Stimulated activated CD4-positive, alpha-beta T cell treated with anti-CD3 and anti-CD28 coated beads, Interleukin-1b, Interleukin-23, amount 100 ng/mL, for 1 hour (primary cell): ENCODE measurements at places on chromosomes 4 and X.

DNA sequence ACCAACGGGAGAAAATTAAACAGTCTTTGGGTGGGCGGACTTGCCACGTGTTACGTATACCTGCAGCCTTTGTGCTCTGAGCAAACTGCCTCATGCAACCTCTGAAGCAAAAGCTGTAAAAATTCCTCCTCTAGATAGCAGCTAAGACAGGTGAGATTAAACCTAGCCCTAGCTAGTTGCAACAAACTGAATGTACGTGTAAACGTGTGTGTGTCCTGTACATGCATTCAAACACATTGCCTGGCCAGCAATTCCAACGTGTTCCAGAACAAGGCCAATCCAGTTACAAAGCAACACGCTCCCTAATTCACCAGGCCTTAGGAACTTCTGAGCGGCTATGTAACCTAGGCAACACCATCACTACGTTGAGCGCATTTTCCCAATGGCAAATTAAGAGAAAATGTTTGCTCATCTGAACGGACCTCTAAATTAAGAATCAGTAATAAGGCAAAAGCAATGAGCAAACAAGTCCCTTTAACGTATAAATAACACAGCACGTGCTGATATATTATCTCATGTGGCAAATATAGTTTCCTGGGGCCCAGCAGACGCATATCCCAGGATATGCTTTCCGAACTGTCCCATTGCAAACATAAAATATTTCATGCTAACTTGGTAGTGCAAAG, 792 bp downstream of the PPID start:
- no peak for DNase-seq

DNA sequence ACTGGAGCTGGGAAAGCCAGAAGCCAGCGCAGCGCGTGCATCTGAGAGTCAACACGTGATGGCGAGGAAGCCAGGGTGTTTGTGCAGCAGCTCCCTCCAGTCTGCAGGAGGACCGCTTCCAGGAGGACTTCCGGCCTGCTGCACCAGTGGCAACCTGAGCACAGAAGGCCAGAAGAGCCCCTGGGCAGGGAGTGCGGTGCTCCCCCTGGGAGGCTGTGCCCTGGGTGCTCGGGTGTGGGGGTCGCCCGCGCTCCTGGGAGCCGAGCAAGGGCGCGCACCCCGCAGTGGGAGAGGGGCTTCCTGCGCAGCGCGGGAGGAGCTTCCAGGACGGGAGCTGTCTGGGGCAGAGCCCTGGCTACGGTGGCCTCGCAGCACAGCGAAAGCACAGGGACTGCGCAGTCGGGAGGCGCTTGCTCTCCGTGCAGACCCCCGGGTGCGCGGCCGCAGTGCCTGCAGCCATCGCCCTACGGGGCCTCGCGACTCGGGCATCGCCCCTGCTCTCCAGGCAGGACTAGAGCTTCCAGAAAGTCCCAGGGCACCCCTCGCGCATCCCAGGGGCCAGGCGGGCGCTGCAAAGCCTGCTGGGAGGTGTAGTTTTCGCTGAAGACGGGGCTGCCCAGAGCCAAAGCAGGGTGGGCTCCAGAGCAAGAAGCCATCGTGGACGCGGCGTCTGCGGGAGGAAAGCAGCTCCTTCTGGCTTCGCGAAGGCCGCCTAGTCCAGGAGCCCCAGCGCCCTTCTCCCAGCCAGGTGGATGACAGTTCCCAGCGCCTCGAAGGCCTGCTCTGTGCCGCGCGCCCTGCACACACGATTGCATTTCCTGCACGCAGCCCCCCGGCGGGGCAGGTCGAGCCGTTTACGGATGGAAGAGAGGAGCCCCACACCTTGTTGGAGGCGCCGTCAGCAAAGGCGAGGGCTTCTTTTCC, 24.1 kb upstream of the WFS1 start:
- DNase-seq = no peak

DNA sequence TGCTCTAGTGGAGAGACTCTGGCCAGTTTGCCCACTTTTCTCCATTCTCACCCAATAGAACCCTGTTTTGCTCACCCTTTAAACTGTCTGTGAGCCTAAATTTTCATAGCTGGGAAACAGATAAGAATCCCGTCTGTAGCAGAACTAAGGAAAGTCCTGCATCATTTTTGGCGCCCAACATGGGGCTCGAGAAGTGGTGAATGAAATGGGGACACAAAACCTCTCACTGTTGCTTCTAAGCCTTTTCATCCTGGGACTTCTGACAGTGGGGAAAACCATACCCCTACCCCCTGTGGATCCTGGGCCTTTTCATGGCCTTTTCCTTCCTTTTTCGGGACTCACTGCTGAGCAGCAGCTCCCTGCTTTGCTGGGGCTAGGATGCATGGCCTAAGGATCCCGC, 189.9 kb downstream of the INPP4B start:
- no peak for DNase-seq

- DNase-seq = no peak
These were observed 406.1 kb downstream of the RAPGEF2 start for GRCh38 chr4:159508917-159509500.

DNA sequence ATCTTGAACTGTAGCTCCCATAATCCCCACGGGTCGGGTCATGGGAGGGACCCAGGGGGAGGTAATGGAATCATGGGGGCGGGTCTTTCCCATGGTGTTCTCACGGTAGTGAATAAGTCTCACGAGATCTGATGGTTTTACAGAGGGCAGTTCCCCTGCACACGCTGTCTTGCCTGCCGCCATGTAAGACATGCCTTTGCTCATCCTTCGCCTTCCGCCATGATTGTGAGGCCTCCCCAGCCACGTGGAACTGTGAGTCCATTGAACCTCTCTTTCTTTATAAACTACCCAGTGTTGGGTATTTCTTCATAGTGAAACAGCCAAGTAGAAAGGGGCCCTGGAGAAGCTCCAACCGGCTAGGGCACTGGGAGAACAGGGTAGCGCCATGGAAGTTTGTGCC, 12.3 kb downstream of the CTAG1A start:
- DNase-seq = no peak

- DNase-seq = no peak
These were observed 526.6 kb upstream of the SLIT2 start for GRCh38 chr4:19725130-19725529.

- DNase-seq = no peak
These were observed 20.6 kb downstream of the CLDN22 start for GRCh38 chr4:183299464-183299863.

DNA sequence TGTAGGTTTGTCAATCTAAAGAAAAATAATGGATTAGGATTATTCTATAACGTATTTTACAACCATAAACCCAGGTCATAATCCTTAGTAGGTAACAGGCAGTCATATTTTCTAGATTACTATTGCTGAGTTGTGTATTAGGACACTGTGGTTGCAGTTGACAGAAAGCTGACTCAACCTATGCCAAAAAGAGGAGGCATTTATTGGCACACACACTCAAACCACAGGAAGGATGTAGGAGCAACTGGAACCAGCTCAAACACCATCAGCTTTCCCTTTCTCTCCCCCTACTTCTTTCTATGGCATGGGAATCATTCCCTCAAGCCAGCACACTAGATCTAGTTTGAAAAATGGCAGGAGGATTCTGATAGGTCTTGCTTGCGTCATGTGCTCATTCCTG, 136.4 kb upstream of the FAM9C start:
- DNase-seq = no peak

GRCh38 chr4:187839765-187840164, 155.8 kb upstream of the ZFP42 start:
- DNase-seq = no peak

GRCh38 chr4:145177906-145178538, 2.4 kb downstream of the OTUD4 start:
- DNase-seq = no peak

DNA sequence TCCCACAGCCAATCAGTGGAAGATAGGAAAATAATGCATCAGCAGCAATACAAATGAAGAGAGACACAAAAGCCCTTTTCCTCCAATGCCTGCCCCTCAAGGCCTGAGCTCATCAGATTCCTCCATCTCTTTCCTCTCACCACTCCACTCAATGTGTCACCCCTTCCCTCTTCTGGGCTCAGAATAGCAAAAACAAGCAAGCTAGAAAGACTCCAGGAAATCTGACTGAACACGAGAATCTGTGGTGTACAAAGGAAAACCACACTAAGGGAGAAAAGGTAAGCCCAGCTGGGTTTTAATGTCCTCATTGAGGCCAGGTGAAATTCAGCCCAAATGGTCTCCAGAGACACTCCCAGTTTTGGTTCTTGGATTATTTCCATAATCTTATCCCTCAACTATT, 46.3 kb downstream of the ARHGEF9 start:
- DNase-seq = no peak

DNA sequence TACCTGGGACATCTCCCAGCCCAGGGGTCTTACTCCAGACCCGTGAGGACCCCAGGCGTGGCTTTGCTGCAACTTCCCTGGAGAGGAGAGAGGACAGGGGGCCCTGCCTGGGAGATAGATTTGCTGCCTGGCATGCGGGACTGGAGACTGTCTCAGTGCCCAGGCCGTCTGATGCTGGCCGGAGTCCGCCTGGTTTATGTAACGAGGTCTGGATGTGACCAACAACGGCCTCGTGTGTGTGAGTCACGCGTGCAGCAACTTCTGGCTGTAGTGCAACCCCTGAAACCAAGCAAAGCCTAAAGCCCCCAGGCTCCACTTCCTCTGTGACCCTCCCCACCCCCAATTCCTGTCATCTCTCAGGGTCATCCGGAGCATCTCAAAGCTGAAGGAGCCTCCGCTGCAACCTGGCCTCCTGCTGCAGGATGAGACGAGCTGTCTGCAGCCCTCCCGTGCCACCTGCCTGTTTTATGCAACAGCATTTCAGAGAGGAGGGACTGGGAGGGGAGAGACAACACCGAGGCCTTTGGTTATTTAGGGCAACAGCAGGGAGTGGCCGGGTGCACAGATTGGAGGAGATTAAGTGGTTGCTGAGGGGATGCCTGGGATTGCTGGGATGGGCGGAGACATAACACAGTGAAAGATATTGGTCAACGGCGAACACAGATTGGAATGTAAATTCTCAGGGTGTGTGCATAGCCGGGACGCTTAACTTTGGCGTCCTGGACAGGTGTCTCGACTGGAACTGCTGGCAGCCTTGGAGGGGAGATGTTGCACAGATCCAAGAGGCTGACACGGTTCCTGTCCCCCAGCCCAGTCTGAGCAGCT, 16.0 kb downstream of the XG start:
- DNase-seq = no peak

- DNase-seq = no peak
These were observed 8.0 kb downstream of the NR0B1 start for GRCh38 chrX:30301208-30301607.

GRCh38 chr4:65552057-65552456, 118.2 kb downstream of the EPHA5 start:
- no peak for DNase-seq

GRCh38 chr4:85406185-85406584, 68.8 kb upstream of the ARHGAP24 start:
- no peak for DNase-seq

DNA sequence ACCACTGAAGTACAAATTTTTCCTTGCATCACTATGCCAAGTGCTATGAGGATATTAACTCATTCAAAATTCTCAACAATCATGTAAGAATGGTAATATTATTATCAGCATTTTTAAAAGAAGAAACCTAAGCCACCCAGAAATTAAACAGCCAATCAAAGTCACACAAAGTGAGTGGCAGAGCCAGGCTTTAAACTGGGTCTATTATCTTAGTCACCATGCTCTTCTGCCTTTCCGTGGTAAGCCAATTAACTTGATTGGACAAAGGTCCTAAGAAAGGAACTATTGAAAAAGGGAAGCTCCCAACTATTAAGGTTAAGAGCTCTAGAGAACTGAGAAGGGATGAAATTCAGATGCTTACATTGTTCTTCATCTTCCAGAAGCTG, 111.5 kb downstream of the ASB9 start:
- no peak for DNase-seq

GRCh38 chr4:76781698-76782595, 116.0 kb downstream of the SOWAHB start:
- DNase-seq = no peak

DNA sequence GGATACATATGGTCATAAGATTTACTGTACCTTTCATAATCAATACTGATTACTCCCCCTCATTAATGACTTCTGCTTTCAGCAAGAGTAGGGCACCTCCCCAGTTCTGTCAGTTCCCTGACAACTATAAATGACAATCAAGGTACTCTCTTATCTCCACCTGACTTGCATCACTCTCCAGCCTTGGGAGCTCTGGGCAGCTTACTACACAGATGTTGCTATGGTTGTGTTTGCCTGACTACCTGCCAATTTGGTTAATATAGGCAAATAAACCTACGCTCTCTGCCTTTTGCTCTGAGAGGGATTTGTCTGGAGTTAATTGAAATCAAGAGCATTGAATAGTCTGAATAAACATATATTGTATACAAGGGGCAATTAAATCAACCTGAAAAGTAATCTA, 22.8 kb upstream of the MAP7D3 start:
- no peak for DNase-seq

DNA sequence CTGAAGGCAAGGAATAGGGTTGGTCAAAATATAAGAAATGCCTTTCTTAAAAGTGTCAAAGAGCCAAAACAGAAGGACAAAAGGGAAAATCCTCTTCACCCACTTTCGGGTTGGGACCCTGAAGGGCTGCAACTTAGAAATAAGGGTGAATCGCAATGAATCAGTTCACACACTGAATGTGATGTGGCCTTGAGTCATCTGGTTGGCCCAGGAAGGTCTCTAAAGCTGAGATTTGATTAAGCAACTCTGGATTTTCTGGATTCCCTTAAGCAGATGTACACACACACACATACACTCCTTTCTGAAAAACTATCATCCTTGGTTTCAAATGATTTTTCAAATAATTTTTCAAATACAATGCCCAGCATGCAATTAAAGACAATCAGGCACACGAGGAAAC, 13.1 kb downstream of the TAB3 start:
- no peak for DNase-seq

- no peak for DNase-seq
These were observed 376.6 kb downstream of the TMA16 start for GRCh38 chr4:163871078-163871477.

DNA sequence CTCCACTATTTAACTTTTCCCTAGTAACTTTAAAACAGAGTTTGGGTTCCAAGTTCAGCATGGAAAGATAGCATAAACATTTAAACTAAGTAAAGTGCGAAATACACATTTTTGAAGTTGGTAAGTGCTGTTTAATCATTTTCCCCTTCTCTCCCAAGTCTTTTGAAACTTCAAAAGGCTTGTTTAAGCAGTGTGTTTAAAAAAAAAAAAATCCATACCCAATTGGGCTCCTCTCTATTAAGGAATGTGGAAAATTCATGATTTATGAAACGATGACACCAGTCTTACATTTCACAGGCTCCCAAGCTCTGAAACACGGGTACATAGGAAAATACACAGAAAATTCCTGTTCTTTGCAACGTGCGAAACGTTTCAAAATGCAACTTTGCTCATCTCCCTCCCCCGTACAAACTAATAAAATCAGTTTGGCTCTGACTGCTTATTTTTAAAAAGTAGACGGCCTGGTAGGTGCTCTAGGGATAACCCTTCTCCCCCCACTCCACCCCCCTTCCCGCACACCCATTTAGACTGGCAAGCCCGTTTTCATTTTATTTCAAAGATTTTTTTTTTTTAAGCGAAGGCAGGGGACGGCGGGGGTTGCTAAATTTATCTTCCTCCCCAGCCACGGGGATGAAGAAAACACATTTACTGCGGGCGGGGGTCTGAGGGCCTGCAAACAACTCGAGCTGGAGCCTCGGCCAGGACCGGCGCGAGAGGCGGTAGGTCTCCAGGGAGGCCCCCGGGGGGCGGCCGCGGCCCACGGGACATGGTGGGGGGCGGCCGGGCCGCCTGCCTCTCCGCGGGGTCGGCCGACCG, 786 bp upstream of the ZFX start:
- DNase-seq = peak; percentile 2

GRCh38 chr4:148951346-148951745, 509.1 kb upstream of the NR3C2 start:
- no peak for DNase-seq

GRCh38 chr4:141571362-141571761, 65.0 kb upstream of the IL15 start:
- no peak for DNase-seq
